ENCODE measurements at places on chromosomes 6 and 20.

GRCh38 chr6:163647624-163648023 lies 233.1 kb downstream of the QKI start:
- DNase-seq: no peak

DNA sequence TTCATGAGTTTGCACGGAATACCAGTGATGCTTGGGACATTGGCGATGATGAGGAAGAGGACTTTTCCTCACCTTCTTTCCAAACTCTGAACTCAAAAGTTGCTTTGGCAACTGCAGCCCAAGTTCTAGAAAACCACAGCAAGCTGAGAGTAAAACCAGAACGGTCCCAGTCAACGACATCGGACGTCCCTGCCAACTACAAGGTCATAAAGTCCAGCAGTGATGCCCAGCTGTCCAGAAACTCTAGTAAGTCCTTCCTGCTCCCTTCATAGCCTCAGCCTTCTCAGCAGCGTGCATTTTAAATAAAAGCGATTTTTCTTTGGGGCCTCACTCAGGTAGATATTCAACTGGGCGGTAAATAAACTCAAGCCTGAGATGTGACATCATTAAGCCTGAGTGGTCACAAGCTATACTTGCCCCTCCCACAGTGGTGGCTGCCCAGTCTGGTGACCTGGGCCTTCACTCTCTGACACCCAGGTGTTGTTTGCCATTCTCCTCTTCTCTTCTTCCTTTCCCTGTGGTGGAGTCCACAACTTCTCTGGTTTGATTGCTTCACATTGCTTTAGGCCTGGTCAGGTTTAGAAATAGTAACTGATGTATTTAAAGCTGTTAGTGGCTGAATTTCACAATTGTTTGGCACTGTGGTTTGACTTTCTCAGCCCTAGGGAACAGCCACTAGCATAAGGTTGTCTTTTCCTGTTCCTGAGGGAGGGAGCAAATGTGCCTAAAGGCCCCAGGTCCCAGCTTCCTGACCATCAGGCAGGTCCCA lies 21.6 kb upstream of the TMEM217 start:
- DNase-seq: no peak

GRCh38 chr6:52739627-52740026 lies 23.6 kb downstream of the GSTA2 start:
- DNase-seq: no peak

DNA sequence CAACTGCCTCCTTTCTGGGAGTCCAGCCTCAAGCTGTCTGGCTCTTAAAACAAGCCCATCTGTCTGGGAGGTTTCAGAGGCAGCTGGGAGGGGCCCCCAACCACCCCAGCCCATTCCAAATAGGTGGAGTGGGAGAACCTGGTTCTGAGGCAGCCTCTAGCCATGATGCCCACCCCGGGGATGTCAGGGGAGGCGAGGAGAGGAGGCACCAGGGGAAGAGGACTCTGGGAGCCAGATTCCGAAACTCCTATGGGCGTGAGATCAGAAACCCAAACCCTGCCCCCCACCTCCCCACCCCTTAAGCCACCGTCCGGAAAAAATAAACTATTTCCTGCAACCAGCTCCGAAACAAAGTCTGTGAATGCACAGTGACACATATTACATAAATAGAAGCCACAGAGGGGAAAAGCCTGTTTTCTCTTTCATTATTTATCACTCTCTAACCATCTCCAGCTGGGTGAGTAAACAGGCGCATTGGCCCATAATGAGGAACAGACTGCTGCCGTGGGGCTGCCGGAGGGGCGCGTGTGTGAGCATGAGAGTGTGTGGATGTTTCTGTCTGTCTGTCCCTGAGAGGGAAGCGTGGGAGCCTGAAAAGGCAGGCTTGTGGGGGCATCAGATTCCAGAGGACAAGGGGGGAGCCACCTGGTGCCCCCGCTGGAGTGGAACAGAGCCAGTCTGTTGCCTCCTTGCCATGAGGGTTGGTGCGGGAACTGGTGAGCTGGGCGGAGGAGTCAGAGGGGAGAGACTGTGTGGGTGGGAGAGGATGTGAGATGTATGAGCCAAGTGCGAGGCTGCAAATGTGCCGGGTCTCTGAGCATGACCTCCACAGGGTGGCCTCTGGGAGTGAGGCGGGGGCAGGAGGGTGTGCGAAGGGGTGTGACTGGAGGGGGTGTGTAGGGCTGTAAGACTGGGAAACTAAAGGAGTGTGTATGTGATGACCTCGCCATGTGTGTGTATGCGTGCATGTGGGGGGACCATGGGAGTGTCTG lies 14.3 kb upstream of the FOXP4 start:
- peak; percentile 53 for DNase-seq

DNA sequence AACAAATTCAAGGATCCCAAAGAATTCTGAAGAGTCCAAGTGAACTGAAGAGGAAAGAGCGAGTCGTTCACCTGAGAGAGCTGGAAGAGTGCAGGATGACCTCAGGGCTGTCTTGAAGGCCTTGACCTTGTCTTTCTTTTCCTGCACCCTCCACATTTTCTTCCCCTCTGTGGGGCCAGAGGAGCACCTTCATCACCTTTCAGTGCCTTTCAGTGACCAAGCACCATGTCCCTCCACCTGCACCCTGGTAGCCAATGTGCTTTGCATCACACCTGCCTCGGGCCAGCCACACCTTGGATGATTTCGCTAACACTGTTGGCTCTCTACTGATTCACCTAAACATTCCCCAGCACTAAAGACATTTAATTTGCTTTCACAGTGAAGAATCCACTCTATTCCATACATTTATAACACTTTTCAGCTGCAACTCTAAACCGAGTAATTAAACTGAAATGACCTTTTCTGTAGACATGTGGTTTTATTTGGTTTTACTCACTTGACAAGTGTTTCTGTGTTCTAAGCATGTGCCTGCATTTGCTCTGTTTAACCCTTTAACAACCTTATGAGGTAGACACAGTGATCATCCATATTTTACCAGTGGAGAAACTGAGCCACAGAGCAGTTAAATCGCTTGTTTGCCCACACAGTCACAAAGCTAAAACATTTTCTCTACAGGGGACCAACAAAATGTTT lies 121.3 kb upstream of the CST7 start:
- no peak for DNase-seq

GRCh38 chr20:55155360-55155759 lies 680.0 kb downstream of the DOK5 start:
- no peak for DNase-seq

DNA sequence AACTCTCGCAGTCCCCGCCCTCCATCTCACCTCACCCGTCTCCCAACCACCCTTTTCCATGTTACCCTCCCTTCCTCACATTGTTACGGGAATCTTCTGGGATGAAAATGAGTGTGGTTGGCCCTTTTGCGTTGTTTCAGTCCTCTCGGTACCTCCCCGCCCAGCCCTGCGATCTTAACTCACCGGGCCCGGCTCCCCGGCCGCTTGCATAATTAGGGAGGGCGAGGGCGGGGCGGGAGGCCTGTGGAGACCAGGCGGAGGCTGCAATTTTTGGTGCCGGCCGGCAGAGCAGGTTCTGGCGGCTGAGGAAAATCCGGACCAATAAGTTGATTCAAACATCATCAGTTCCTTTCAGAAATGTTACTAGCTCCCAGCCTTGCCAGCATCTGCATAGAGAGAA lies 25.2 kb downstream of the TFAP2B start:
- no peak for DNase-seq

DNA sequence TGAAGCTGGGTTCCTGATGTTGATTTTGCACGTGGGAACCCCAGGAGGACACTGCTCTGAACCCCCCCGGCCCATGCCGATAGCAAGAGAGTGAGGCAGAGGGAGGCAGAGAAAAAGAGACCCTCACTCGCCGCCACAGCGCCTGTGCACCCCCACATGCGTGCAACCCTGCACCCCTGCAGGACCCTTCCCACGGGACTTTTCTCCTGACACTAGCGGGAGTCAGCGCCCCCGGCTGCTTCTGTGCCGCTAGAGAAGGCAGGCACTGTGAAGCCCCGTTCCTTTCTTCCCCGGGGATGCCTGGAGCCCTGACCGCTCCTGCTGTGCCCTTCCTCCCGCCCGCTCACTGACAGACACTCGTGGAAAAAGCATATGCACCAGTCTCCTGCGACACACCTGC lies 67.4 kb downstream of the GMPR start:
- no peak for DNase-seq

- DNase-seq: no peak
These were observed 7.2 kb upstream of the PCIF1 start for GRCh38 chr20:45927071-45927878.

GRCh38 chr6:154476494-154476893 lies 34.0 kb downstream of the CNKSR3 start:
- DNase-seq: no peak

GRCh38 chr6:167047554-167047953 lies 48.4 kb downstream of the CEP43 start:
- peak; percentile 63 for DNase-seq

GRCh38 chr20:53175135-53175780 lies 203.1 kb downstream of the TSHZ2 start:
- no peak for DNase-seq

GRCh38 chr20:8223091-8223870 lies 91.2 kb downstream of the PLCB1 start:
- DNase-seq: no peak

- DNase-seq: no peak
These were observed 150.2 kb downstream of the PHACTR3 start for GRCh38 chr20:59754551-59754950.

DNA sequence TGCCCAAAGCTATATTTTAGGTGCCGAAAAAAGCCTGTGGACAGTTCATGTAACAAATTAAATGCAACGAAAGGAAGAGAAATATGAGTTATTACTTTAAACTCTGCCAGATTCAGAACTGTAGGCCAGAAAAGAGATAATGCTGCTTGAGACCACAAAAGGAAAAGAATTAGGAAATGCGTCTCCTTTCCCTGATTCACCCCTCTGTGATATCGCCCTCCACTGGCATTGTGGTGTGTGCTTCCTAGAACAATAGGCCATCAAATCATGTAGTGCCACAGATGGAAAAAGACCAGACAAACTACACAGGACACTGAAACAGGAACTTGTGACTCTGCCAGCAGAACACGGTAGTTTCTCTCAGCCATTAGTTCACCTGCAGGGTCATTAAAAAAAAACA lies 14.7 kb upstream of the LAMA4 start:
- DNase-seq: no peak

DNA sequence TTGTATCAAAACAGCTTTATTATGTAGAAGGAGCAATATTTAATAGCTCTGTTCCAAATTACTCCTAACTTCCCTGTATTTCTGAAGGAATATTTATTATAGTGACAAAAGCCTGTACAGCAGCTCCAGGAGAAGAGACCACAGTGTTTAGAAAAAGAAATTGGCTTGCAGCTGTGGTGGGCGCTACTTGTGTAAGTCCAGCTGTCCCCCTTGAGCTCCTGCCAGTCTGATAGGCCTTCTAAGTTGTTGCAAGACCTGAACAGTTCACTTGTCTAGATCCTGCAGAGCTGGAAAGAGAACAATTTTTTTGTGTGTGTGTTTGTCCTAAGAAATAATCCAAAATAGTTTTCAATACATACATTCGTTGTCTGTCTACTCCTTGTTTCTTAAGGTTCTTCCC lies 86.6 kb downstream of the JARID2 start:
- no peak for DNase-seq

DNA sequence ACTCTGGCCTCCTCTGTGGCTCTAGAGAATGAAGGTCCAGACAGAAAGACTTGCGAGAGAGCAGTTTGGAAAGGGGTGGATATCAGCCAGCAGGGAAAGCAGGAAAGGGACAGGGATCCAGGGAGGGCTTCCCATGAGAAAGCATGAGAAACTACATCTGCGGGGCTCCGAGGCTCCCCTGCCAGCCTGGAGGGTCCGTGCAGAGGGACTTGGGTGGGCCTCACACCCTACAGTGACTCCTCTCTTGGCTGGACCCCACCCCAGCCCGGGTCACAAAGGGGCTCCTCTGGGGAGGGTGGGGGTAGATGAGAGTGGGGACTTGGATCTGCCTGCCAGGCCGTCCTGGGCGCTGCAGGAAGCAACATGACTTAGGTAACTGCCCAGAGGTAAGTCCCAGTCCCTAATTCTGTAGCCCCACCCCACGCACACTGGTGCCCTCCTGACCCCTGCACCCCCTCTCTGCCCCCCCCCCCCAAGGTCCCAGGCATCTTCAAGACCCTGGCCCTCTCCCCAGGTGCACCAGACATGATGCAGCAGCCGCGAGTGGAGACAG lies at the start of gene TMEM239:
Gene TMEM239, plus strand, starts transcription at position 335 of the 553 bp plus-strand sequence. Its CDS starts 191 bp downstream, at position 526.
- DNase-seq: no peak

- no peak for DNase-seq
These were observed 47.6 kb upstream of the MYL9 start for GRCh38 chr20:36493801-36494114.

DNA sequence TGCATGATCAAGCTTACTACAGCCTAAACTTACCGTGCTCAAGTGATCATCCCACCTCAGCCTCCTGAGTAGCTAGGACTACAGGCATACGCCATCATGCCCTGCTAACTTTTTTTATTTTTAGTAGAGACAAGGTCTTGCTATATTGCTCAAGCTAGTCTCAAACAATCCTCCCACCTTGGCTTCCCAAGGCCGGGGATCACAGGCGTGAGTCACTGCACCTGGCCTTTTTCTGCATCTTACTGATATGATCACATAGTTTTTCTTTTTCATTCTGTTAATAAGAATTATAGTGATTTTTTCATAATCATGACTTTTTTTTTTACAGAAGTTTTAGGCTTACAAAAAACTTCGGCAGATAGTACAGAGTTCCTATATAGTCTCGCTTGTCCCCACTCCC lies 93.2 kb downstream of the KIF13A start:
- DNase-seq: no peak

DNA sequence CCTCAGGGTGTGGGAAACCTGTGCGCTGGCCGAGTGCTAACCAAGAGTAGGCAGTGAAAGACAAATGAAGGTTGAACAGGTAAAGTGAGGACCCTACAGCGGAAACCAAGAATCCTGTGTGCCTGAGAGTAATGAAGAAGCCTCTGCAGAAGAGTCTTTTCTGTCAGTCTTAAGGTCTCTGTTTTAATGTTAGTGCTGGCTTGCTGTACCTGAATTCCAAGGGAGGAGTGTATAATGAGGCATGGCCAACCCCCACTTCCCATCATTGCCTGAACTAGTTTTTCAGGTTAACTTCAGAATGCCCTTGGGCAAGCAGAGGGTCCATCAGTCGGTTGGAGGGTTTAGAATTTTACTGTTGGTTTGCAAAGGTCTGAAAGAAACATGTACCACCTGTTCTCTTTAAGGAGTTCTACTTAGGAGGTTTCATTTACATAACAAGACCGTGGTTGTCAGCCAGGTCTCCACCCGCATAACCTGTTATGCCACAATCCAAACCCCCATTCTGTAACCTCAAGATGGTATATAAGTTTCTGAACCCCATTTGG lies 589 bp upstream of the PDCD2 start:
- DNase-seq: no peak

DNA sequence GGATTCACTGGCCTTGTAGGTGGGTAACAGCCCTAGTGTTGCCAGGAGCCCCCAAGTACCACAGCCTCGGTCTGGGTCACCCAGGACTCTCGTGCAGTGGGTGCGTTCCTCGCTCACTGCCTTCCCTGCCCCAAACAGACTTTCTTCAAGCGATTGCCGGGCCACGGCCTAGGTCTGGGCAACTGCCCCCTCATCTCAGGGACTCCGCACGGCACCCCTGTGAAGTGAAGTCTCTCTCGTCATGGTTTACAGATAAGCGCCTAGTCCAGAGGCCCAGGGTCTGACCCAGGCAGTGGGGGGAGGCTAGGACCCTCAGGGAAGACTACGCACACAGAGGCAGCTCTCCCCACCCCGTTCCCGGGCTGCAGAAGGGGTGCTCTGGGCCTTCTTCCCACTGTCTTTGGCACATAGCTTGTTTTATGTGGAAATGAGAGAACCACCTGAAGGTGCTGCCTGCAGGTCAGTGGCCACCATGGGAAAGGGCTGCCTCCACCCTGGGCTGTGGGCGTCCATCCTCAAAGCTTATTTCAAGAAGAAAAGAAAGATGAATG lies 220.8 kb downstream of the ERMARD start:
- DNase-seq: no peak

- DNase-seq: no peak
These were observed 57.6 kb upstream of the IPCEF1 start for GRCh38 chr6:154414021-154414813.

- DNase-seq: no peak
These were observed 48.4 kb upstream of the TULP1 start for GRCh38 chr6:35561113-35561512.

Data from CD4-positive, alpha-beta T cell treated with Interleukin-17A for 4 hours (primary cell).